ENCODE measurements at places on chromosomes 2 and 18.

- DNase-seq: no peak
These were observed 290.8 kb downstream of the CCDC85A start for GRCh38 chr2:56474412-56475158.

- no peak for DNase-seq
These were observed 215.7 kb downstream of the DYSF start for GRCh38 chr2:71669058-71669456.

DNA sequence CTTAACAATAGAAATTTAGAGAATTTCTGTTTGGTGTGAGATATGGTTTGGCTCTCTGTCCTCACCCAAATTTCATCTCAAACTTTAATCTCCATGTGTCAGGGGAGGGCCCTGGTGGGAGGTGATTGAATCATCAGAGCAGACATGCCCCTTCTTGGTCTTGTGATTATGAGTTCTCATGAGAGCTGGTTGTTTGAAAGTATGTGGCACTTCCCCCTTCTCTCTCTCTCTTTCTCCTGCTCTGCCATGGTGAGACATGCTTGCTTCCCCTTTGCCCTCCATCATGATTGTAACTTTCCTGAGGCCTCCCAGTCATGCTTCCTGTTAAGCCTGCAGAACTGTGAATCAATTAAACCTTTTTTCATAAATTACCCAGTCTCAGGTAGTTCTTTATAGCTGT lies 524.7 kb upstream of the ACVR2A start:
- DNase-seq: no peak

DNA sequence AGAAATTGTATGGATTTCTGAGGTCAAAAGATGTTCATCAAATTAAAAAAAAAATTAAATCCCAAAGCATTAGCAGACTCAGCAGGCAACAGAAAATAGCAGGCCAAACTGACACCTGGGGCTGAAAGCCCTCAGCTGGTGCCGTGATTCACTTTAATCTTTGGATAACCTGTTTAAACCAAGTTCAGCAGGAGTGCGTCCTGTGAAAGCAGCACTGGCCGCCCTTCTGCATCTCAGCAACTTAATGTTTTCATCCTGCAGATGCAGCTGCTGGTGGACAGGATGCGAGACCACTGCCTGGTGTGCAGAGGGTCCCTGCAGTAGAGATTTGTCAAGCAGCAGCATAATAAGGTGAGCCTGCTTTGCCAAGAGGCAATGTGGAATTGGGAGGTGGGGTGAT lies 41.2 kb downstream of the CCDC68 start:
- no peak for DNase-seq

DNA sequence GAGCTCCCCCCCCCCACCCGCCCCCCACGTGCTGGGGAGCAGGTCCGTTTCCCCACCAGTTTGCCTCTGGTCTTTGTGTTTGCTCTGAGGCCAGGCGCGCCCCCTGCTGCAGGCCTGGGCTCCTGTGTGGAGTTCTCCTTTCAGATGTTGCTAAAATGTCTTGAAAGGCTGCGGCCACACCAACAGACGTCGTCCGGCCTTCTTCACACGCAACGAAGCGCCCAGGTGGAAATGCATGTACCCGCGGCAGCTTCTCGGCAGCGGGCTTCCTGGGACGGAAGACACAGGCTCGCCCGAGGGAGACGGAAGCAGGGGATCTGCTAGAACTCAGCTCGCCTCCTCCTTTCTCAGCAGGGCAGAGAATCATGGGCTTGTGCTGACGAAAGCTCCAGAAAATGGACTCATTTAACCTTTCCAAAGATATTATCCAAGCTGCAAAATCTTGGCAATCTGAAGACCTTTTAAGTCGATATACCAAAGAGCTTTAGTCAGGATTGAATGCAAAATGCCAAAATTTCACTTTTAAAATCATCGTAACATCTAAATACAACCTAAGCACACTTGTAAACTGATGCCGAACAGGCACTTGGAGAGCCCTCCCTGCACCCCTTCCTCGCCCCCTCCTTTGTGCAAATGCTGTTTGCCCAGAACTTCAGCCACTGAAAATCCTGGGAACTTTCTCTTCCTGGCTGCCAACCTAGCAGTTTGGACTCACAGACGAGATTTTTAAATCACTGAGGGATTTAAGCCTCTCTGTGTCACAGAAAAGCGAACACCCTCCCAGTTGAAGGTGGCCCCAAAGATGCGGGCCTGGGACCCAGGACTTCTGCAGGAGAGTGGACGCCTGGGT lies 125.5 kb upstream of the ZNF516 start:
- DNase-seq: peak; percentile 11

DNA sequence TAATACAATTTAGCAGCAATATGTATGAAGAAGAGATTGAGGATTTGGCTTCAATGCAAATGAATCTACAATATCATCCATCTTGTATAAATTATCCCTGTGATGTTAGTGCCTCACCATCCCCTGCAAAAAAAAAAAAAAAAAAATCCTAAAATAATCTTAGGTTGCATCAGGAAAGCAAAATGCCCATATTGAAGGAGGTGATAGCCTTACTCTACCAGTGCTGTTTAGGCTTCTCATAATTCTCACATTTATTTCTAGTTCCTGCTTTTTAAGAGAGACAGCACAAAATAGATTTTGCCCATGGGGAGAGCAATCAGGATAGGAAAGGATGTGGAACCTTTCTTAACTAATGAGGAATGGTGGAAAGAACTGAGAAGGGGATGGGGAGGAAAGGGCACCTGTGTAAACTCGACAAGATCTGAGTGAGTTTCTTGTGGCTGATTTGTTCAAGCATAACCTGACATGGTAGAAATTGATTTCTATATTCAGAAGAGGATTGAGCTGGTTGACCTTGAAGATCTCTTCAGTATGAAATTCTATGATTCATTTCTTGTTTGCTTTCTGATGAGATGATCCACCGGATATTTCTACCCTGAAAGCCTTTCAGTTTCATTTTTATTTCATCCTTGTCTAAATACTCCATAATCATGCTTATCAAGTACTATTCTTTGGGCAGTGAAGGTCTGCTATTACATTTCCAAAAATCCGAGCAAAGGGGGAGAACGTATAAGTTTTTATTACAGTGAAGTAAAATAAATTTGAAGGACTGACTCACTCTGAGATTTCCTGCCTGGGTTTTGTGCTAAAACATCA lies 391.2 kb downstream of the PTPRM start:
- no peak for DNase-seq

- no peak for DNase-seq
These were observed 112.4 kb downstream of the MIB1 start for GRCh38 chr18:21853016-21853415.

DNA sequence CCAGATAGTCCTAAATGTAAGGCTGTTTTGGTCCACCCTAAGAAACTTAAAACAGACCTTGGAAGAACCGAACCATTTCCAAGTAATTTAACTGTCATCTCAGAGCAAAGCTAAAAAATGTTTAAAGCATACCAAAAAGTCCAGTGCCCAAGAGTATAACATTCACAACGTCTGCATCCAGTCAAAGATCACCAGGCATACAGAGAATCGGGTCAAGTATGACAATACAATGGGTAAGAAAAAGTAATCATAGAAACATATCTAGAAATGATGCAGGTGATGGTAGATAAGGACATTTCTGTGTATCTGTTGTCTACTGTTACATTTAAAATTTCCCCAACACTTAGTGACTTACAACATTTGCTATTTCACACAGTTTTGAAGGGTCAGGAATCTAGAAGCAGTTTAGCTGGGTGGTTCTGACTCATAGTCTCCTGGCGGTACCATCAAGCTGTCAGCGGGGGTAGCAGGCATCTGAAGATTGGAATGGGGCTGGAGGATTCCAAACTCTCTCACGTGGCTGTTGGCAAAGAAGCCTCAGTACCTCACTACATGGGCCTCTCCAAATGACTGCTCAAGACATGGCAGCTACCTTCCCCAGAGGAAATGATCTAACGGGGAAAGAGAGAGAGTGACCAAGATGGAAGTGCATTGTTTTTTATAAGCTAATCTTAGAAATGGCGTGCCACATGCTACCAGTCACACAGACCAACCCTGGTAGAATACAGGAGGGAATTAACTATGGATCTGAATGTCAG lies 36.6 kb upstream of the DYNC2LI1 start:
- DNase-seq: no peak

DNA sequence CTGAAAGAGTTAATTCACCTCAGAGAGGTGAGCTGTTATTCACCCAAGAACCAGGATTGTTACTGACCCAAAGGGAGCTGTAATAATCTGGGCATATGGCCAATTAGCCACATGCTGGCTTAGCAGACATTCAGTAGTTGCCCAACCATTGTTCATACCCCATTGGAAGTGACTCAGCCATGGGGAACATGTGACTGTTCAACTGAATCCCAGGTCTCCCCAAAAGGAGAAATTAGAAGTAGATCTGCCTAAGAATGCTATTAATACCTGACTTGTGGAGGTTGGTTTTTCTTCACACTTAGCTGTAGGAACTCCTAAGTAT lies 272.6 kb upstream of the UBE2E3 start:
- DNase-seq: no peak

Measured in activated naive CD4-positive, alpha-beta T cell treated with Interleukin-2 at 50 U/mL for 16 hours (primary cell).